ENCODE measurements at places on chromosomes 3 and 15.

DNA sequence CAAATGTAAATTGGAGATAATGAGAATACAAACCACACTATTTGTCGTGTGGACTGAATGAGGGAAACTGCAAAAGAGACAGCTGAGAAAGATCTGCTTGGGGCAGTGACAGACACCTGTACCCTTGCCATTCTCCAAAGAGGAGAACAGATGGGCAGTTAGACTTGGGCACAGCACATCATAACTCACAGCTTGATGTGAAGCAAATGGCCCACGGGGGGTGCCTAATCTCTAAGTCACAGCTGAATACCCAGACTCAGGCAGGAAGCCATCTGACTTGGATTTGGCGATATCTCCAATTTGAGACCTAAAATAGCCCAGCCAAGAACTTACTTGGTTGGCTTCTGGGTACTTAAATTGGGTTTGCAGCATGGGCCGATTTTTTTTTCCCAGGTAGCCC lies 10.0 kb upstream of the SLC6A11 start:
- DNase-seq = no peak
- H3K36me3 ChIP-seq = no peaks in the 10 kb centered on the region
- no peak overlapping the region for H3K4me3 ChIP-seq
- no peaks in the 10 kb centered on the region for H3K27me3 ChIP-seq

GRCh38 chr3:10993729-10994065 lies 1.1 kb downstream of the SLC6A1 start:
- no peak for DNase-seq
- H3K36me3 ChIP-seq = no peaks in the 10 kb centered on the region
- H3K27me3 ChIP-seq = no peaks in the 10 kb centered on the region
- no peak overlapping the region for H3K4me3 ChIP-seq

- peaks cover 3% of the 10 kb centered on the region for H3K27me3 ChIP-seq
- no peak overlapping the region for H3K4me3 ChIP-seq
Observed at GRCh38 chr3:184566441-184567414, 5.1 kb downstream of the EPHB3 start.

GRCh38 chr3:157459706-157460105 lies 23.1 kb downstream of the PTX3 start:
- H3K27ac ChIP-seq = no peak overlapping the region
- DNase-seq = no peak
- H3K27me3 ChIP-seq = no peaks in the 10 kb centered on the region
- H3K4me3 ChIP-seq = no peak overlapping the region
- no peaks in the 10 kb centered on the region for H3K36me3 ChIP-seq

GRCh38 chr3:104549099-104549714 lies 817.5 kb upstream of the ALCAM start:
- H3K27ac ChIP-seq = no peak overlapping the region
- no peaks in the 10 kb centered on the region for H3K4me1 ChIP-seq
- no peak for DNase-seq
- no peaks in the 10 kb centered on the region for H3K27me3 ChIP-seq

GRCh38 chr3:14258906-14259904 lies 80.6 kb downstream of the LSM3 start:
- peak; percentile 54 for DNase-seq
- H3K4me3 ChIP-seq = no peak overlapping the region
- no peak overlapping the region for H3K27ac ChIP-seq
- no peaks in the 10 kb centered on the region for H3K27me3 ChIP-seq
- no peaks in the 10 kb centered on the region for H3K36me3 ChIP-seq

All from upper lobe of left lung (tissue), 6 donors.